ENCODE measurements at places on chromosomes 3 and 15.

DNA sequence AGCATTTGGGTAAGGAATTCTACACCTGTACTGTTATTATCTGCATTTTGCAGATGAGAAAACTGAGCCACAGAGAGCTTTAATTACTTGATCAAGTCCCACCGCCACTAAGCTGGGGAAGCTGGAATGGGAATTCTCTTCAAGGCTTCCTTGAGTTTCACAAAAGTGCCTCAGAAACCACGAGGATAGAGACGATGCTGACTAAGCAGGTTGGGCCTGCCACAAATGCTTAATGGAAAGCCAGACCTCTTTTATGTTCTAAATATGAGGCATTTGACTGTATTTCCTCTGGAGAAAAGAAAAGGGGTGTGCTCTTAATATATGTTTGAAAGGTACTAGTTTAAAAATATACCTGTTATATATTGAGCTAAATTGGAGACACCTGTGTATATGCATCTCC lies 34.7 kb downstream of the ADAMTS9 start:
- DNase-seq, result no peak

GRCh38 chr3:69739204-69740102 lies at the start of gene MITF:
Gene MITF, plus strand, starts transcription at chr3:69739464. Its CDS starts 134 bp downstream, at chr3:69739598.
- no peak for DNase-seq

- no peak for DNase-seq
Observed at GRCh38 chr15:70669006-70669602, 94.3 kb downstream of the UACA start.

GRCh38 chr3:61449327-61450040 lies 111.9 kb upstream of the PTPRG start:
- no peak for DNase-seq

GRCh38 chr3:195768414-195768813 lies 43.3 kb downstream of the MUC4 start:
- no peak for DNase-seq

GRCh38 chr15:78079298-78080087 lies 2.0 kb upstream of the TBC1D2B start:
- no peak for DNase-seq

- DNase-seq, result no peak
Observed at GRCh38 chr15:100909989-100910955, 8.9 kb upstream of the LRRK1 start.

DNA sequence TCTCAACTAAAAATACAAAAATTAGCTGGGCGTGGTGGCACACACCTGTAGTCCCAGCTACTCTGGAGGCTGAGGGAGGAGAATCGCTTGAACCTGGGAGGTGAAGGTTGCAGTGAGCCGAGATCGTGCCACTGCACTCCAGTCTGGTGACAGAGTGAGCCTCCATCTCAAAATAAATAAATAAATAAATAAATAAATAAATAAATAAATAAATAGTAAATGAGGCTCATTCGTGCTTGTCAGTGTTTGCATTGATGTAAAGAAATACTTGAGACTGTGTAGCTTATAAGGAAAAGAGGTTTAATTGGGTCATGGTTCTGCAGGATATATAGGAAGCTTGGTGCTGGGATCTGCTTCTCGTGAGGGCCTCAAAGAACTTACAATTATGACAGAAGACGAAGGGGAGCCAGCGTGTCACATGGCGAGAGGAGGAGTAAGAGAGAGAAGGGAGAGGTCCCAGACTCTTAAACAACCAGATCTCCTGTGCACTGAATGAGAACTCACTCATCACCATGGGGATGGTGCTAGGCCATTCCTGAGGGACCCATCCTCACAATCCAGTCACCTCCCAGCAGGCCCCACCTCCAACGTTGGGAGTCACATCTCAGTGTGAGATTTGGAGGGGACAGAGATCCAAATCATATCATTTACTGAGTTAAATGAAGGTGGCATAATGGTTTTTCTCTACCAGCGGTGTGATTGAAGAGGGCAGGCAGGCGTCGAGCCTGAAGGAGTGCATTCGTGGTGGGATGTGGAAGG lies 104.5 kb downstream of the FNDC3B start:
- DNase-seq, result no peak

All from activated naive CD4-positive, alpha-beta T cell treated with anti-CD3 and anti-CD28 coated beads, Interleukin-2, amount 50 U/mL, for 16 hours (primary cell).